Fibroblast of skin of abdomen (primary cell): ENCODE measurements at places on chromosomes 1 and 21.

DNA sequence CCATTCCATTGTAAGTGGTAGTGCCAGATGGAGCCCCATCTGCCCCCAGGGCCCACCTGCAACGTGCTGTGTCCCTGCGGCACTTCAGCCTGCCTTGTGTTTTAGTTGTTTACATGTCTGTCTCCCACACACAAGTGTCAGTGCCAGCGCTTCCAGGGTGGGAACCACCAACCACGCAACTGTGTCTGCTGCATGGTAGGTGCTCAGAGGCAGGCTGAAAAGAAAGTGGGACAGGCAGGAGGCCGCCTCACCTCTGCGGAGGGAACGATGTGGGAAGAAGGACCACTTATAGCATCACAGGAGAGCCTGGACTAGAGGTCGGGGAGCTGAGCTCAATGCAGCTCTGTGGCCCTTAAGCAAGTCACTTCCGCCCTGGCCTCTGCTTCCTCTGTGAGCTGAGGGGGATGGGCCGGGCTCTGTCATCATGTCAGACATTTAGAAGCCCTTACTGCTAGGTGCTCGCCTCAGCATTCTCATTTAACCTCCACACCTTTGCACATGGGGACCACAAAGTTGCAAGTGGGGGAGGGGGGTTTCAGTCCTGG is 17.9 kb downstream of the SLC9A1 start:
- no peak for DNase-seq

- DNase-seq, result no peak
These were observed 65.1 kb downstream of the ADARB1 start for GRCh38 chr21:45139473-45139872.

DNA sequence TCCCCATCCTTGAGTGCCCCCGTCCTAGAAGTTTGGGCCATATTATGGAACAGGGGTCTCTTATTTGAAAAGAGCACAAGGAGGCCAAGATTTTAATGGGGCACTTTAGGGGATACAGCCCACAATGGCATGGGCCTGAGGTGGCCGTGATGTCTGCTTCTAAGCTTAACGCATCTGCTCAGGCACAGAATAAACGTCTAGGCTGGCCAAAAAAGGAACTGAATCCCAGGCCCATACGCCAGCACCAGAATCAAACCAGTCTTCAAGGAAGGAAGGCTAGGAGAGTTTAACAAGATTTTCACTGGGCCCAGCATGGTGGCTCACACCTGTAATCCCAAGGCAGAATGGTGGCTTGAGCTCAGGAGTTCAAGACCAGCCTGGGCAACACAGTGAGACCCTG is 9.2 kb upstream of the SARS1 start:
- no peak for DNase-seq

DNA sequence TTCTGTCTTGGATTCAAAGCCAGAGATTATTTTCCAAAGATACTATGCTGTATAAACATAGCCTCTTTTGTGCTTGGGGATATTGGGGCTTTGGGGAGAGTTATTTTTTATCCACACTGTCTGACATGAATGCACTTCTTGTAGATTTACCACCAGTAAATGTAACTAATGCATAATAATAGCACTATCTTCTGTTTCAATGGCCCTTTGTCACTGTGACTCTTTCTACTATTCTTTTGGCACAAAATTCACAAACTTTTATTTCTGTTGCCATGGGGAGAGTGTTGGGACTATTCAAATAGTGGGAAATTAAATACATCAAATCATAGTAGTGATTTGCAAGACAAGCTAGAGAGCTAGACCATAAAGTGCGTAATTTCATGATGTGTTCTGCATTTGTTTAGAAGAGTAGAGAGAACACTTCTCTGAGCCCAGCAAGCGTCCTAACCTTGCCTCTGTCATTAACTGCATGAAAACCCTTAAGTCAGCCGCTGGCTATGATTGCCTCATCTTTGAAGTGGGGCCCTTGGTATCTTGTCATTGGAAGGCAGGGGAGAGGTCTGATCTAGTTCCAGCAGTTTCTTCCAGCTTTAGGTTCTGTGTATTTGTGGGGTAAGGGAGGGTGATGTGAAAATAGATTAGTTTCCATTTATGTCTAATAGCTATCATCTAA is 154.4 kb downstream of the HHAT start:
- no peak for DNase-seq

DNA sequence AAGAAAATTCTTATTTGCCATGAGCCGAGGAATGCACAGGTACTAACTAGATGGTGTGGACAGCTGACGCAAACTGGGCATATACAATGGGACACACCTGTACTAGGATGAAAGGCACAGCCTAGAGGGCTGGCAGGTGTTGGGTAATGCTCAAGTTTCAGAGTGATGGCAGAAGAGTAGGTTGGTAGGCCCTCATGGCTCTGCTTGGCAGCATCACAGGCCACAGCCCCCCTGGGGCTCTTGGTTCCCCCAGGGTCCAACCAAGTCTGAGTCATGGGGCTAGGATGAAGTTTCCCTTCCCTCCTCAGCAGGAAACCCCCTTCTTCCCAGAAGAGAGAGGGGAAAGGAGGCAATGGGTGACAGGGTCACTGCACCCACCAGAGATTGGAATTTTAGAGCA is 35.2 kb downstream of the SPEN start:
- no peak for DNase-seq

DNA sequence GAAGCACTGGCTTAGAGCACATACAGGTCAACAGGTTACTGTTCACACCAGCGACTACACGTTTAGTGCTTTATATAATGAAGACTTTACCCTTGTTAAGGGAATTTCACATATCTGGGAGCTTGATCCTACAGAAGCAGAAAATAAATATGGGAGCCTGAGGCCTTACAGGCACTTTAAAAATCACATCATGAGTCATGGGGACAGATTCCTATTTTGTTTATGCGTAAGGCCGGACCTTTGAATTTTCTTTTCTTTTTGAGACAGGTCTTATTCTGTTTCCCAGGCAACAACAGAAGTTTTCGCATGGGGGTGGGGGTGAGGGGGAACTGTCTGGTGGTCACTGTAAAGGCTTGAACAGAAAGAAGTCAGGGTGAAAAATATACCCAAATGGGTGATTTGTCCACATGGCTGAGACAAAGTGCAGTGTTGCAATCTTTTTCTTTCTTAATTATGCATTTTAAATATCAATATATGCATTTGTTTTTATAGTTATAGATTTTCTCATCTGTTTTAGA is 276.7 kb downstream of the KCNH1 start:
- DNase-seq, result no peak

GRCh38 chr1:76256289-76257223 is 182.0 kb downstream of the ST6GALNAC3 start:
- no peak for DNase-seq

- DNase-seq, result peak; percentile 31
These were observed 2.2 kb upstream of the TESK2 start for GRCh38 chr1:45493116-45493697.

- no peak for DNase-seq
These were observed 30.6 kb upstream of the ADGRL4 start for GRCh38 chr1:79037085-79037484.

- peak; percentile 92 for DNase-seq
These were observed 24.5 kb upstream of the RGS1 start for GRCh38 chr1:192550922-192551534.

- peak; percentile 69 for DNase-seq
These were observed 6.6 kb downstream of the PAPPA2 start for GRCh38 chr1:176469450-176470010.

DNA sequence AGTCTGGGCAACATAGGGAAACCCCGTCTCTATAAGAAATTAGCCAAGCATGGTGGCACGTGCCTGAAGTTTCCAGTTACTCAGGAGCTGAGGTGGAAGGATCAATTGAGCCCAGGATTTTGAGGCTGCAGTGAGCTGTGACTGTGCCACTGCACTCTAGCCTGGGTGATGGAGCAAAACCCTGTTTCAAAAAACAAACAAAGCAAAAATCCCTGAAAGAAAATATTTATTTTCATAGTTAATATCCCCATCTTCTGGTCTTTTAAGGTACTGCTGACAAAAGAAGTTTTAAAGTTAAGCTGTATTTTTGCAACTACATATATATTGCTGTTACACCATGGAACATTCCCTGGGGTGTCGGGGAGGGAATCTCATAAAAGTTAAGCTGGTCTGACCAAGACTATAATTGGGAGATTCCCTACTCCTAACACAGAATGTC is 26.0 kb downstream of the VAMP4 start:
- peak; percentile 13 for DNase-seq

- no peak for DNase-seq
These were observed 53.4 kb downstream of the MPZL1 start for GRCh38 chr1:167775178-167775577.

- DNase-seq, result no peak
These were observed 550 bp upstream of the NFYC start for GRCh38 chr1:40690771-40691537.

DNA sequence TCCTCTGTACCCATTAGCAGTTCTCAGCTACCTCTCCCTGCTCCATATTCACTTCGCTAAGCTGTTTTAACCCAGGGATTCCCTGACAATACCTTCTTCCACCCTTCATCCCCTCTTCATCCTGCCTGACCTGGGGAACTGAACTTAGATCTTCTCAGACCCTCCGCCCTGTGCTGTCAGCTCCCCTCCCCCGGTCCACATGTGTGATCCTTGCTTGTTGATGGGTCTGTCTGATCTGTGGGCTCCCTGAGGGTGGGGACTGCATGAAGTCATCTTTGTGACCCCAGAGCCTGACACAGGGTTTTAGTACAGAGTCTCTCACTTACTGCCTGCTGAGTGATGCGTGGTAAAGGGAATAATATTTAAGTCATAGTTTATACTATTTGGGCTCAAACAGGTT is 11.8 kb downstream of the CHAF1B start:
- DNase-seq, result no peak

DNA sequence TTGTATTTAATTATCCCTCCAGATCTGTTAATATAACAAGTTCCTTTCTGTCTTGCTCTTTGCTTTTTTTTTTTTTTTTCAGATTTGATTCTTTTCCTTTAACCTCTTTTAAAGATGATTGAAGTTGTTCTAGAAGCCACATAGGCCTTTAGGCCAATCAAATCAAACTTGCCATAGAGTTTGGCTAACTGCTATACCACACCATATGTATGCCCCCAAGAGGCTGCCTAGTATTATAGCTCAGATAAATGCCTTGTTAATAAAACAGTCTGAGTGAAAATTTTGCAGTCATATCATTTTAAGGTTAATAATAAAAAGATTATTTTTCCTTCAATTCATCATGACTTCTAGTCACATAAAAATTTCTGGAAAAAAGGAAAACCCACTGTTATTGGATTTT is 696.0 kb upstream of the CHRM3 start:
- DNase-seq, result peak; percentile 36

DNA sequence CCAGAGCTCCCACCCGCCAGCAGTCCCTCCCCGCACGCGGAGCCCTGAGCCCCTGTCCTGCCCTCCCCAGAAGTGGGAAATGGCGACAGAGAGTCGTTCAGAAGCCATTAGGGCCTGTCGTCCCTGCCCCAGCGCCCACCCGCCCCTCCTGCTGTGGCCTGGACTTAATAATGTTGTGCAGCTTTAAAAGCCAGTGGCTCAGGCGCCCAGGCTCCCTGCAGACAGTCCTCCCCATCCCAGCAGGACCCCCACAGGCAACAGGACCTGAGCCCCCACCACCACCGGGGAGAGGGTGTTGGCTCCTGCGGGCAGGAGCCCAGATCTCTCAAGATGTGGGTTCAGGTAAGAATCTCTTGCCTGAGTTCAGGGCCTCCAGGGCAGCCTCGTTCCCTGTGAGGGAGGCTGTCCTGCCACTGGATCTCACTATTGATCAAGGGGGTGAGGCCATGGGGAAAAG is 125.3 kb upstream of the RUNX3 start:
- DNase-seq, result no peak

DNA sequence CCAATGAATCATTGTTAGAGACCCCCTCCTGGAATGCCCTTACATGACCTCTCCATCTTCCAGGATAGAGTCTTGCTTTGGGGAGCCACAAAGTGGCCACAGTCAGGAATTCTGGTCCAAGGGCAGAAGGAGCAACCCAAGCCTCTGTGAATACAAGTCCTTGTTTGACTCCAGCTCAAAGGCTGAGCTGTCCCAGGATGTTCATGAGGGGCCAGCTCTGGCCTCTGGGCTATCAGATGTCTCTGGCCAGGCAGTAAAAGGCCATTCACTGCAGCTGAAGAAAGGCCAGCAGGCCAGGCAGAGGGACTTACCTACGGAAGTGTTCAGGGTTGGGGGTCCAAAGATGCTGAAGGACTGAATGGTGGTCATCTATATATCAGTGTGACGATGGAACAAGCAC is 98.3 kb upstream of the IPO9 start:
- no peak for DNase-seq
